HFF-Myc (cell line): ENCODE measurements at places on chromosomes 7 and 10.

DNA sequence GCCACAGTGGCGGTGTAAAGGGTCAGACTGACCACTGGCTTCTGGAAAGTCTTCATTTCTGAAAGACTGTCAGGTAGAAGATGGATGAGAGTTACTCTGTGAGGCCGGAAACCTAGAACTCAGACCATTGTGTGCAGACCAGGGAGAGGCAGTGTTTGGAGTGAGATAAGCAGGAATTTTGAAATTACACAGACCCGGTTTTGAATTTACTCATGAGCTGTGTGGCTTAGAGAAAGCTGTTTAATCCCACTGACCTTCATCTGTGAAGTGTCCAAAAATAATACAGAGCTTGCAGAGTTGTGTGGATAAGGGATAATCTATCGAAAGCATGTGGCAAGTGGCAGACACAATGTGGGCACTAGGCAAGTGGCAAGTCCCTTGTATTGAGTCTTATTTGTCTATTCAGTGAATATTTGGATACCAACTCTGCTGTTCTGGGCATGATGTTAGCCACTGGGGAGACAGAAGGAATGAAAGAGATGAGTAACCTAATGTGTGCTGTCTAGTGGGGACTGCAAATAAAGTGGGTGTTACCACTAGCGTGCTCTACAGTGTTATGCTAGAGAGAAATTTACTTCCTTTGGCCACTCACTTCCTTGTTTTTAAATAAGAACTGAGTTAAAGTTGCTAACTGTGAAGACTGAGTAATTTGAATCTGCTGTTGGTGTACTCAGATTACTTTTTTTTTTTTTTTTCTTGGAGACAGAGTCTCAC, 69.4 kb downstream of the KIAA1217 start:
- no peak for DNase-seq

GRCh38 chr7:148567524-148567923, 23.0 kb upstream of the C7orf33 start:
- DNase-seq = no peak

- no peak for DNase-seq
These were observed 60.2 kb downstream of the R3HCC1L start for GRCh38 chr10:98194633-98195032.

GRCh38 chr10:125041856-125042506, 100.1 kb downstream of the ZRANB1 start:
- DNase-seq = no peak

- DNase-seq = no peak
These were observed 457.4 kb upstream of the TPK1 start for GRCh38 chr7:145293228-145293701.

- no peak for DNase-seq
These were observed 46.7 kb upstream of the LOXL4 start for GRCh38 chr10:98314532-98315284.

- no peak for DNase-seq
These were observed 438.5 kb downstream of the GRID1 start for GRCh38 chr10:85927952-85928665.

- no peak for DNase-seq
These were observed 903 bp upstream of the NT5C2 start for GRCh38 chr10:103193820-103194529.

DNA sequence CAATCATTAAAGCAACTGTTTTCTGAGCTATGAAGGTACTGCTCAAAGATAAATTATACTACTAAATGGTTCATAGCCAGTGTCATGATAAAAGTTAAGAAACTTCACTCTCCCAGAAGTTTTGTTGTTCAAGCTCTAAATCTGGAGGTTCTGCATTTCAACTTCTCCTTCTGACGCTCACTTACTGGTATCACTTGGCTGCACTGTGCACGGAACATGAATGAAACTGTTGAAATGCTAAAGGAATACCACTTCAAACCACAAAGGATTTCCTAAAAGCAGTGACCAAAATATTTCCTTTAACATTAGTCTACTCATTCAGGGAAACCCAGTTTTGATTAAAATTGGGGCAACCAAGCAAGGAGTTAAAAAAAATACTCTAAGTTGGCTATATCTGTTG, 93.6 kb downstream of the UBE2H start:
- DNase-seq = no peak

DNA sequence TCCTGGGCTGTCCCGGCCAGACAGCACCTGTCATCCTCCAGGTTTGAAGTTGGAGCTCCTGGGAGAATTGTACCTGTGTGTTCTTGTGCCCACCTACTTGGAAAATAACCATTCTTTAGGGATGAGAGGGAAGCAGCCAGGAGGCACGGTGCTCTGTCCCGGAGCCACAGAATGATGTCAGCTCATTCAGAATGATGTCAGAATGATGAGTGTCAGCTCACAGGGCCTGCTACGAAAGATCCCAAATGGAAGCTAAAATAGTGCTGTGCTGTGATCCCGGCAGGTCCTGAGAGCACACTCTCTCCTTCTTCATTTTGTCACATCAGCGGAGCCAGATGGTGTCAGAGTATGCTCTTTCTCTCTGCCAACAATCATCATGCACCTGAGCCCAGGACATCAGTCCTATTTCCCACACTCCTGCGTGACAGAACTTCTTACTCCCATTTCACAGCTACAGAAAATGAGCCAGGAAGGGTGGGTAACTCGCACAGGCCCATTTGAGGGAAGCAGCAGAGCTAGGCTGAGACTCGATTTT, 8.3 kb downstream of the ABCA13 start:
- no peak for DNase-seq

DNA sequence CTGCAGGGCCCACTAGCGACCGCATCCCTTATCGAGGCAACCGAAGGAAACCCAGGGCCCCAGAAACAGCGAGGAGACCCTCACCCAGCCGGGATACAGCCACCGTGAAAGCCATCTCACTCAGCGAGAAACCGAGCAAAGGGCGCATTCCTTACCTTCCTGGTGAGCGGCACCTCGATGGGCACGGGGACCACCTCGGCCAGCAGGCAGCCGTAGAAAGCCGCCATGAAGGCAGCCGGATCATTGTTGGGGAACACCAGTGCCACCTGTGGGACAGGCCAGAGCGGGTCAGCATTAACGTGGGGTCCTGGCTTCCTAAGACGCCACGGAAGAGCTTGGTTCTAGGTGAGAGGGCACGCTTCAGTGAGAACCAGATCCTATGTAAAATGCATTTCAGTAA, 263.7 kb downstream of the ZMYND11 start:
- no peak for DNase-seq

GRCh38 chr7:148402159-148402558, 188.4 kb upstream of the C7orf33 start:
- no peak for DNase-seq

- no peak for DNase-seq
These were observed 47.9 kb downstream of the WAC start for GRCh38 chr10:28580825-28581224.

DNA sequence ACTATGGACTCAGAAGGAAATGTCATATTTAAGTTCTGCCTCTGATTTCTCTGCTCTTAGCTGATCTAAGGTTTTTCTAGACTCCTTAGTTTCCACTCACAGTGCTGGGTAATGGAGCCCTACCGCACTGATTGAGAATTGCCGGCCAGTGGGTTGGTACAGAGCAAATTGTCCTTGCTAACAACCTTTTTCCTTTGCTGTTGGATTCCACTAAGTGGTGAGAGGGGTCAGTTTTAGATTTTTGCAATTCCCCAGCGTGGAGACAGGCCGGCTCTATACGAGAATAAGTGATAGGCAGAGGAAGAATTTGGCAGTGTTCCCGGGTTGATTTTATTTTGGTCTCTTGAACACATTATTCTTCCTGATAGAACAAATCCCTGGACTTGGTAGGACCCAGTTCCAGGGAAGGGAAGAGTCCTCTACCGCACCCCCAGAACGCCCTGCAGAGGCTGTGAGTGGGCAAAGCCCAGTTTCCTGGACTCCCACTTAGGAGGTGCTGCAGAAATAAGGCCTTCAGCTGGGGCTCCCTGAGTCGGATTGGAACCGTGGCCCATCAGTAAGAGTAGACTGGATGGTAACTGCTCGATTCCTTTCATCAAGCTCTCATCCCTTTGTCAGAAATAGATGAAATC, 3.0 kb upstream of the NRP1 start:
- no peak for DNase-seq

- no peak for DNase-seq
These were observed 533.0 kb upstream of the GALNT17 start for GRCh38 chr7:70598976-70599375.

- DNase-seq = no peak
These were observed 26.4 kb upstream of the GSDME start for GRCh38 chr7:24783698-24784097.

GRCh38 chr7:127504715-127505114, 80.7 kb downstream of the GCC1 start:
- DNase-seq = no peak

DNA sequence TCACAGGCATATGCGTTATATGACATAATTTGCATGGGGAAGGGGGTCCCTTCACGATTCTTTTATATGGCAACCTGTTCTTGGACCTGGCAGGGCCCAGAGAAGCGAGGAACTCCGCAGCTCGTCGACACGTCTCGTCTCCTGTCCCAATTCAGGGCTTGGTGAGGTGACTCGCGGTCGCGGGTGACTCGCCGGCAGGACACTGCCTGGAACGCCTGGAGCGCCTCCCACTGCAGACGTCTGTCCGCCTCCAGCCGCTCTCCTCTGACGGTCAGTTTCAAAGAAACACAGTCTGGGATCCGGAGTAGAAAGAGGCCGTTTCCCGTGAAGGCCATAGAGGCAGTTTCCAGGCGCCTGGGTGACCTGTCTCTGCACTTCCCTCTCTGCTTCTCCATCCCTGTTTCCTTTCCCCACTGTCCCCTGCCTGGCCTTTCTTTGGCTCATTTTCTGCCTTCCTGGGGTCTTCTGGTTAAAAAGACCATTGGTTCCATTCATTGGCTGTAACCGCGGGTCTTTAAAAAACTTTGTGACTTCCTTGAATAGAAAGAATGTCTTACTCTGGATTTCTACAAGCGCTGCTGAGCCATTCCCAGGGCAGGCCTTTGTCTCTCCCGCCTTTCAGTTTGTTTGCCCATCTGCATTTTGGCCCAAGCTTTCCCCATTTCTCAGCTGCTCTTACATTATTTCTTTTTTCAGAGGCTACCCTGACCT, 1.2 kb downstream of the UPP1 start:
- DNase-seq = no peak

- DNase-seq = no peak
These were observed 48.0 kb upstream of the PIK3CG start for GRCh38 chr7:106817098-106817497.

- DNase-seq = no peak
These were observed 155.2 kb downstream of the MBL2 start for GRCh38 chr10:52617346-52617745.

DNA sequence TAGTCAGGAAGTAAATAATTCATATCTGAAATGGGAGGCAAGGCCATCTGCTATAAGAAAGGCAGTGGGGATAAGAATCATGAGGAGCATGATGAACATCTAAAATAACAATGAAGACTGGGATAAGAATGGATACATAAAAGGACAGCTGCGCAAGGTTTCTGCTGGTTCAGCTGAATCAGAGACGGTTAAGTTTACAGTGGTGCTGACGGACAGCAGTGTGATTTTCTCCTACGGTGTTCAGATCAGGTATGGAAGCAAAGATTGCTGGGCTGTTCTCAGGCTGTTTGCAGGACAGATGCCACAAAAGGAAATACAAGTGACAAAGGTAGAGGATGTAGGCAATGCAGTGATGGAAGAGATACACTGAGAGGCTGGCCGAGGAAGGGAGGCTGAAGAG, 8.4 kb downstream of the CYCS start:
- DNase-seq = no peak

DNA sequence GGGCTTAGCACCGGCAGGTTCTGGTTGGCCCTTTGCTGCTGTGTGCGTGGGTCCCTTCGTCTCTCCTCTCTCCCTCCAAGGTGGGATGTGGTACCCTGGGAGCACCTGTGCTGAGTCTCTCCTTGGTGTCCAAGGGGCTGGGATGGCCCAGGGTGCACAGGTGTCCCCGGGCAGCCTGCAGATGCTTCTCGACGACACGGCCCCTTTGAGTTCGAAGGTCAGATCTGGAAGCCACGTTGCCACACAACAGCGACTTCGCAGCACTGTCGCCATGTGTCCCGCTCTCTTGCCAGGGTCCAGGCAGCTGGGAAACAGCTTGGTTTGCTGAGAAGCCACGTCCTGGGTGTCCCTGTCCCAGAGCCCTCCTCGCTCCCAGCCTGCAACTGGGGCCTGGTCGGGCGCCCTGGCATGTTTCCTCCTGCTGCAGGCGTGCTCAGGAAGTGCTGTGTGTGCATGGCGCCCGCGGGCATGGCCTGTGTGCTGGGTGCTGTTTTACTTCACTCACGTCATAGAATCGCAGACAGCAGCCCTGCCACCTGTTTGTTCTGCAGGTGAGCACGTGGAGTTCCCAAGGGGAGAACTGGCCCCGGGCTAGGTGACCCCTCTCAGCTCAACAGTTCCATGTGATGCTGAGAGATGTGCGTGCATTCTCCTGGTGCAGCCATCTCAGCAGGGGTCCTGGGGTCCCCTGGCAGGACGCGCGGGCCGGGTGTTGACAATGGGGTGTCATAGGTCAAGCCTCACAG, 70.9 kb downstream of the DNAJB6 start:
- DNase-seq = no peak

DNA sequence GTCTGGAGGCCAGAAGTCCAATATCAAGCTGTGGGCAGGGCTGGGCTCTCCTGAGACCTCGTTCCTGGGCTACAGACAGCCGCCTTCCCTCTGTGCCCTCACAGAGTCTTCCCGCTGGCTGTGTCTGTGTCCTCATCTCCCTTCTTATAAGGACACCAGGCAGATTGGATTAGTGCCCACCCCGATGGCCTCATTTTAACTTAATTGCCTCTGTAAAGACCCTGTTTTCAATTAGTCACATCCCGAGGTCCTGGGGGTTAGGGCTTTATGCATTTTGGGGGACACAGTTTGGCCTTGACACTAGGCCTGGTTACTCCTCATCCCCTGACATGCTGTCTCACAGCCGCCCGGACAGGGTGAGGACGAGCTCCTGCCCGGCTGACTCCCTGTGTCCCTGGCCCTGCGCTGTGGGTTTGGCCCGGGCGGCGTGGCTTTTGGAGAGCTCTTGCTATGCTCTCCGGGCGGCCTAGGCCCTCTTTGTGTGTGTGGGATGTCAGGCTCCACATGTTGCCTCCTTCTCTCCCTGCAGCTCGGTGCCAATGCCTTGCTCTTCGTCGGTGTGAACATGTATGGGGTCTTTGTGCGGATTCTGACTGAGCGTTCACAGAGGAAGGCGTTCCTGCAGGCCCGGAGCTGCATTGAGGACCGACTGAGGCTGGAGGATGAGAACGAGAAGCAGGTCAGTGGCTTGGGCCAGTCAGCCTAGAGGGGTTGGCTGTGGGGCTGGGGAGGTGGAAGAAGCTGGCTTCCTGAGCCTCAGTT, 18.2 kb downstream of the ADCY1 start:
- no peak for DNase-seq

DNA sequence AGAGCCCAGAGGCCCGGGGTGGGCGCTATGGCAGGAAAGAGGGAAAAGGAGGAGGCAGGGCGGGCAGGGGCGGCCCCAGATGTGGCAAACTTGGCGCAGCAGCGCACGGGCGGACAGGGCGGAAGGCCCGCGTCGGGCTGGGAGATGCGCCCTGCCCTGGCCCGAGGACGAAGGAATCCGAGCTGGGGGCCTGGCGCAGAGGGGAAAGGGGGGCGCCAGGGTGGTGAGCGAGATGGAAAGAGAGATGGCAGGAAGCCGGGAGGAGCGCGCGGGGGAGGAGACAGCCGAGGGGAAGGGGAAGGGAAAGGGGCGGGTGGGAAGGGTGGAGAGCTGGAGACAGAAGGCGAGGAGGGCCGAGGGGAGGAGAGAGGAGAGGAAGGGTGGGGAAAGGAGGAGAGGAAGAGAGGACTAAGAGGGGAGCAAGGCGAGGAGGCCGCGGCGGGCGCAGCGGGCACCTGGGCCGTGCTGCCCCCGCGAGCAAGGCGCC, at the start of gene MARVELD1:
TSS of gene MARVELD1 (plus strand) at position 392 of the 487 bp plus-strand sequence. CDS start 147 bp downstream, outside the sequence.
- no peak for DNase-seq
